ENCODE measurements at places on chromosomes 16 and 17.

- DNase-seq, result no peak
Observed at GRCh38 chr17:4405038-4405669, 28.6 kb upstream of the SPNS3 start.

GRCh38 chr16:57645169-57645568 lies 16.7 kb downstream of the ADGRG1 start:
- no peak for DNase-seq

- DNase-seq, result peak; percentile 42
Observed at GRCh38 chr16:11977376-11978041, 975 bp downstream of the SNX29 start.

GRCh38 chr17:40844671-40845107 lies 22.3 kb upstream of the KRT10 start:
- no peak for DNase-seq

DNA sequence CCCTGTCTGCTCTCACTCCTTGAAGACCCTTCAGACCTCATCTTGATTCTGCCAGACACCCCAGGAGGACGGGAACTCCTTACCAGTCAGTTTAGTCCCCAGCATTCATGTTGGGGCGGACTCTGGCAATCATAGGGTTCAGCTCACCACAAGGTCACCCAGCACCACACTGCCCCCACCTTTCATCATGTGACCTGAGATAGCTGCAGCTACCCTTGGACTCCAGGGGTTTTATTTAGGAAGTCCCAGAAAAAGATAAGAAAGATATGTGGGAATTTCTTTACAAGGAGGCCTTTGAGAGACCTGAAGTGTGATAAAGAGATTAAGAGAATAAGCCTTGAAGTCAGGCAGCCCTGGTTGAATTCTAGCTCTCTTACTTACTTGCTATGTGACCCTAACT lies 59.8 kb upstream of the NLK start:
- no peak for DNase-seq

GRCh38 chr17:5121186-5121841 lies 5.5 kb downstream of the USP6 start:
- DNase-seq, result no peak

- DNase-seq, result no peak
Observed at GRCh38 chr16:89574681-89575246, 794 bp upstream of the CPNE7 start.

- no peak for DNase-seq
Observed at GRCh38 chr17:38747463-38748148, 530 bp downstream of the PCGF2 start.

GRCh38 chr16:57984443-57985203 lies 13.7 kb upstream of the CNGB1 start:
- DNase-seq, result peak; percentile 38

DNA sequence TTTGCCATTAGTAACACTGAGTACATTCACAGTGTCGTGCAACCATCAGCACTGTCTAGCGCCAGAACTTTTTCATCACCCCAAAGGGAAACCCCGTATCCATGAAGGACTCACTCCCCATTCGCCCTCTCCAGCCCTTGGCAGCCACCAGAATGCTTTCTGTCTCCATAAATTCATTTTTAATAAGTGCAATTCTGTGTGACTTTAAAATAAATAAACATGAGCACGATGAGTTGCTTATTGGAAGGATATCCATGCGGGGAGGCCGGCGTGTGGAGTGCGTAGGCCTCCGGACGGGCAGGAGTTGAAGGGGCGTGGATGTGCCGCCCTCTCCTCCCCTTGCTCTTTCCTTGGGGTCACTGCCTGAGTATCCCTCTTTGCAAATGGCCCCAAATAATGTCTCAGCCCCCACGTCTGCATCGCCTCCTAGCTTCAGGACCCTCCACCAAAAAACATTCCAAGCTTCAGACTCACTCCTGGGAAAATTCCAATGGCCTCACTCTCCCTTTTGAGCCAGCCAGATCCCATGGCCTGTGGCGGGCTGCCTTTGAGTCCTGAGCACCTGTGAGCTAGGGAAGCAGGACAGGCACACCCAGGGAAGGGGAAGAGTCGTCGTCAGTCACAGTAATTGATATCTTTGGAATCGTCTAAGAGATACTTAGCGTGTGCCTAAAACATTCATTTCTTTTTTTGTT lies 306.3 kb downstream of the SEC14L1 start:
- no peak for DNase-seq

GRCh38 chr16:1991588-1991947 lies 1.8 kb downstream of the SYNGR3 start:
- no peak for DNase-seq

DNA sequence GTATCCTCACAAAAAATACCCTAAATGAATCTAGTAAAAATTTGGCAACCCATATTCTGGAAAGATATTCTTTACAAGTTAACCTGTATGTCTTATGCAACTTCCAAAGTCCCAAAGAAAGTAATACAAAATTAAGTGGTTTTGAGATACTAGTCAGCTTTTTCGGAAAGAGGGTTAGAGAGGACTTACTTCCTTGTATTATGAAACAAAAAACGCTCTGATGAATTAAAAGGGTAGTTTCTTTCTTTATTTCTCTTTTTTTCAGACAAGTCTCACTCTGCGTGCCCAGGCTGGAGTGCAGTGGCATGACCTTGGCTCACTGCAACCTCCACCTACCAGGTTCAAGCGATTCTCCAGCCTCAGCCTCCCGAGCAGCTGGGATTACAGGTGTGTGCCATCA lies 51.6 kb downstream of the KANSL1 start:
- no peak for DNase-seq

DNA sequence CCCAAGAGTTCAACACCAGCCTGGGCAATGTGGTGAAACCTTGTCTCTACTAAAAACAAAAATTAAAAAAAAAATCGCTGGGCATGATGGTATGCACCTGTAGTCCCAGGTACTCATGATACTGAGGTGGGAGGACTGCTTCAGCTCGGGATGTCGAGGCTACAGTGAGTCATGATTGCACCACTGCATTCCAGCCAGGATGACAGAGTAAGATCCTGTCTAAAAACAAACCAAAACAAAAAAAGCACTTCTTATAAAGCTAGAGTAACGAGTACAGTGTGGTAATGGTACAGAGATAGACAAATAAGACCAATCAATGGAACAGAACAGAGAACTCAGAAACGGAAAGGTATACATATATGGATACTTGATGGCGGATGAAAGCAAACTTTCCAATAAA lies 4.4 kb downstream of the NSMCE1 start:
- DNase-seq, result no peak

DNA sequence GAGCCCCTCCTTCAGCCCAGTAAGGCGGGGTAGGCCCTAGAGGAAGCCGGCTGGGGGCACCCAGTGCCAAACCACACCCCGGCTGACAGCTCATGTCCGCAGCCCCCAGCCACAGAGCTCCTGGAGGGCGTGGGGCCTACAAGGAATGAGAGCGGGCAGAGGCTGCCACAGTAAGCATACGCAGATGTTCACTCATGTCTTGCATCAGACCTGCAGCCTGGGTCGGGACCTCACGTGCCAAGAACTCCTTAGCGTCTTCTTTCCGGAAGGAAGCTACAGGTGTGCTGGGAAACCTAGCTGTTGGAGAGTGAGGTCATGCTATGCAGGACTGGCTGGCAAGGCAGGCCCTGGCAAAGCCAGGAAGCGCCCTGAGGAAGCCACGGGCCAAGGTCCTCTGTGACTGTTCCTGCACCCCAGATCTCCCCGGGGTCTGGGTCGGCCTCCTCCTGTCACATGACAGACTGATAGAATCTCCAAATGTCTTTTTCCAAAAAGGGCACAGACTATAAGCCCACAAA lies 1.6 kb downstream of the ZNF598 start:
- no peak for DNase-seq
